Stimulated activated CD4-positive, alpha-beta T cell treated with anti-CD3 and anti-CD28 coated beads, Interleukin-4, amount 100 ng/mL, for 24 hours (primary cell): ENCODE measurements at places on chromosomes 5 and 9.

- DNase-seq: no peak
Observed at GRCh38 chr9:37437621-37438020, 15.1 kb downstream of the GRHPR start.

GRCh38 chr5:73624888-73625287 lies 1.1 kb upstream of the ARHGEF28 start:
- DNase-seq: no peak

DNA sequence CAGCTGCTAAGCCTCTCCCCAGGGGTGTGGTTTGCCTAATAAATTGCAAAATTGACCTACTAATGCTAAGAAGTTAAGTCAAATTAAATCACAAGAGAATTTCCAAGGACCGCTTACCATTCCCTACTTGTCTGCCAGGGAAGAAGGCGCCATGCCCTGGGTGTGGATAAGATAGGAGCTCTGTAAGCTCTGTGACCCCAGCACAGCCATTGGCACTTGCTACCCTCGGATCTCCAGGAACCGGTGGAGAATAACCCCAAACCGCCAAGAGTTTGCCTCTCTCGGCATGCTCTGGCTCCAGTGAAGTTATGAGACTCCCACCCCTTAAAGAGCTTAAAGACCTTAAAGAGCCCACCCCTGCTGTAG lies 58.9 kb downstream of the NEURL1B start:
- no peak for DNase-seq

- no peak for DNase-seq
Observed at GRCh38 chr9:86069206-86069869, 30.0 kb downstream of the GOLM1 start.

- DNase-seq: no peak
Observed at GRCh38 chr5:90135779-90136378, 273.7 kb downstream of the CETN3 start.

DNA sequence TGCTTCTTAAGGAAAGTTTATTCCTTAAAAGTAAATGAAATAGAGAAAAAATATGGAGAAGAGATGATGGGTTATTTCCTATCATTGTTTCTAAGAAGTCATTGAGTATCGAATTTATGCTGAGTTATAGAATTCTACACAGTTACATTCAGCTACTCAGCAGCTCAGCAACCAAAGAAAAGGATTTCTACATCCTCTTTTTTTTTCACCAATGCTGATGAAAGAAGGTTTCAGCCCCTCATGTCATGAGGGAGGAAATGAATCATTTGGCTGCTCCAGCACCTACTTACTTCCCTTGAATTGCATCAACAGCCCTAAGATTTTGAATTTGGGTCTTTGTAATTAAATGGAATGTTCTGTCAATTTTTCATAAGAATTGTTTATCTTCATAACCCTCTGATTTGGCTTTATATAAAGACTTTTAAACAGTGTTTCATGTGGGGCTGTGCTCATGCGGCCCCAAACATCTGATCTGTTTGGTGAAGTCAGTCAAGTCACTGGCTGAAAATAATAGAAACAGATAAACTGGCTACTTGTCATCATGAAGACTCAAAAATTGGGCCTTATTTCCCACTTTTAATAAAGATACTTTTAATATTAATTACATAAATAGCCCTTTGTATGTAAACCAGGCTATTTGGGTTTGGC lies 18.5 kb upstream of the SNX2 start:
- DNase-seq: no peak

GRCh38 chr9:91416096-91416712 lies 7.4 kb downstream of the NFIL3 start:
- no peak for DNase-seq

DNA sequence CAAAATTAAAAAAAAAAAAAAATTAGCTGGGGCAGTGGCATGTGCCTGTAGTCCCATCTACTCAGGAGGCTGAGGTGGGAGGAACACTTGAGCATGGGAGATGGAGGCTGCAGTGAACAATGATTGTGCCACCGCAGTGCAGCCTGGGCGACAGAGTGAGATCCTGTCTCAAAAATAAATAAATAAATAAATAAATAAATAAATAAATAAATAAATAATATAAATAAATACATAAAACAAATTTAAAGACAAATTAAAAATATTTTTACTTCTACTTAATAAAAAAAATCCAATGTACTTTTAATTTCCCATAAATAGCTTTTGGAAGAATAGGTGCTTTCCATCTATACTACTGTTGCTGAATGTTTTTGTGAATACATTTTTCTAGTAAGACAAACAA lies 598.4 kb upstream of the EDIL3 start:
- DNase-seq: no peak

- no peak for DNase-seq
Observed at GRCh38 chr9:98545021-98545420, 163.7 kb downstream of the GABBR2 start.

GRCh38 chr9:69542058-69542457 lies 130.1 kb downstream of the APBA1 start:
- DNase-seq: no peak

GRCh38 chr5:150596313-150596712 lies 44.1 kb upstream of the SYNPO start:
- DNase-seq: no peak

- DNase-seq: no peak
Observed at GRCh38 chr9:99814359-99814758, 7.3 kb upstream of the NR4A3 start.

DNA sequence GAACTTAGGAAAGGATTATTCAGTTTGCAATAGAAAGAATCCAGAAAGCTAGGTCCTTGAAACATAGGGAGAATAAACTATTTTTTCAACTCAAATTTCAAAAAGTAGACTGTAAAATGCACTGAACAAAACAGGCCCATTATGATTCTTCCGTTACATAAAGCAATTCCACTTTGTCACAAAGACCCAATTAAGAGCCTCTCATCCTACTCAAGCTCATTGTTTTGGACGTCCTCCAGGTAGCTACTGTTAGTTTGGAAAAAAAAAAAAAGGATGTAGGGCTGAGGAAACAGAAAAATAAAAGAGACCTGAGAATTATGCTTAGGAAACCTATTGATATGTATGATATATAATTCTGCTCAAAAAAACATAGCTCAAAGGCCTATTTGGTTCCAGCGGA lies 74.0 kb downstream of the DIRAS2 start:
- DNase-seq: no peak

DNA sequence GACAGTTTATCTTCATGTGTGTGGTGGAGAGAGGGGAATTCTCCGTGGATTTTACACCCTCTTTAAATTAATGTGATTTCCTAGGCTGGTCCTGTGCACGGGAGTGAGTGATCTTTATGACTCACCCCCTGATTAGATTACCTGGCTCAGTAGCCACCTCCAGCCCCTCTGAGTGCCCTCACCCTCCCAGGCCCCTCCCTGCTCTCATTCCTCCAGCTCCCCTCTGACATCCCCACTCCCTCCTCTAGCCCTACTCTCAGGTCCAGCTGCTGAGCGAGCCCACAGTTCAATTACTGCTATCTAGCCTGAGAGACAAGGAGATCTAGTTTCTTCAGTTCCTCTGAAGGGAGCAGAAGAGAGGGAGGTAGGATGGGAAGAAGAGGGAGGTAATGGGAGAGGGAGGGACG lies 61.8 kb upstream of the ARAP3 start:
- DNase-seq: no peak

DNA sequence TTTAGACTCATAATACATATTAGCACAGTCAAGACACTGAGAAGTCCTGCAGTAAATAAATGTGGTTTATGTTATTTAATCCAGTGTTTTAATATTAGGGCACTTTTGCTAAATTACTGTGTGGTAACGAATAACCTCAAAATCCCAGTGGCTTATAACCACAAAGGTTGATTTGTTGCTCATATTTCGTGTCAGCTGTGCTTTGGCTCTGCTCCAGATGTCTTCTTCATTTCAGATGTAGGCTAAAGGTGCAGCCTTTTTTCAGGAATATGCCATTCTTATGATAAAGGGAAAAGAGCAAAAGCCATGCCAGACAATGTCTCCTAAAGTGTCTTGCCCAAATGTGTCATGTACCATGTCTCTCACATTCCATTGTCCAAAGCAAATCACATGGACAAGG lies 144.8 kb downstream of the BRINP1 start:
- DNase-seq: no peak

DNA sequence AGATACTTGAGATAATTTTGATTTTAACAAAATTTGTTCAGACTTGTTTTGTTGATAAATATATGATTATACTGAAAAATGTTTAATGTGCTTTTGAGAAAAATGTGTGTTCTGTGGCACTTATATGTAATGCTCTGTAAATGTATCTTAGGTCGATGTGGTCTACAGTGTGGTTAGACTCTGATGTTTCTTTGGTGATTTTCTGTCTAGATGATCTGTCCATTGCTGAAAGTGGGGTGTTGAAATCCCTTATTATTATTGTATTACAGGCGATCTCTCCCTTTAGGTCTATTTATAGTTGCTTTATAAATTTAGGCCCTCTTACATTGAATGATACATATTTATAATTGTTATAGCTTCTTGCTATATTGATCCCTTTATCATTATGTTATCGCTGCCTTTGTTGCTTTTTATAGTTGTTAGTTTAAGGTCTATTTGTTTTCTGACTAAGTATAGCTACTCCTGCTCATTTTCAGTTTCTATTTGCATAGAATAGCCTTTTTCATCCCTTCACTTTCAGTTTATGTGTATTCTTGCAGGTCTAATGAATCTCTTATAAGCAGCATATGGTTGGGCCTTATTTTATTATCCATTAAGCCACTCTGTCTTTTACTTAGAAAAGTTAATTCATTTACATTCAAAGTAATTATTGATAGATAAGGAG lies 124.3 kb downstream of the MRPS30 start:
- no peak for DNase-seq

GRCh38 chr9:35871545-35871944 lies 1.3 kb upstream of the OR13J1 start:
- no peak for DNase-seq

GRCh38 chr9:29422438-29422837 lies 1849.2 kb upstream of the C9orf72 start:
- DNase-seq: no peak

GRCh38 chr9:131943351-131943841 lies 136.3 kb downstream of the MED27 start:
- DNase-seq: no peak

DNA sequence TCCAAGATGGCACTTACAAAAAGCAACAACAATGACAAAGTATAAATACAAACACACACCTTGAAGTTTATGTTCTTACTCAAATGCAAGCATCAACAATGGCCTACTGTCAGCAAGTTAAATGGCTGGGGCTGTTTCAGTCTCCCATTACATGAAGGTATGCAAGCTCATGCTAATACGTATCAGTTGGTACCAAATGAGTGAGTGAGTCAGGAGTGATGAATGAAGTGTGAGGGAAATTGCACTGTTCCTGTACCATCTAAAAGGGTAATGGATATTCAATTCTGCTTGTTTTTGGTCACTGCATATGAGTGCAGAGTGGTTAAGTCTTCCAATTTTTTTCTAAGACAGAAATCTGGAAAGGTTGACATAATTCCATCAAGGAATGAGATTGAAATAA lies 964.9 kb downstream of the MAT2B start:
- DNase-seq: no peak

- no peak for DNase-seq
Observed at GRCh38 chr9:14079440-14079839, 234.5 kb downstream of the NFIB start.

- DNase-seq: no peak
Observed at GRCh38 chr9:91305596-91306295, 56.0 kb downstream of the AUH start.

GRCh38 chr9:135823036-135823435 lies 84.3 kb downstream of the CAMSAP1 start:
- no peak for DNase-seq

DNA sequence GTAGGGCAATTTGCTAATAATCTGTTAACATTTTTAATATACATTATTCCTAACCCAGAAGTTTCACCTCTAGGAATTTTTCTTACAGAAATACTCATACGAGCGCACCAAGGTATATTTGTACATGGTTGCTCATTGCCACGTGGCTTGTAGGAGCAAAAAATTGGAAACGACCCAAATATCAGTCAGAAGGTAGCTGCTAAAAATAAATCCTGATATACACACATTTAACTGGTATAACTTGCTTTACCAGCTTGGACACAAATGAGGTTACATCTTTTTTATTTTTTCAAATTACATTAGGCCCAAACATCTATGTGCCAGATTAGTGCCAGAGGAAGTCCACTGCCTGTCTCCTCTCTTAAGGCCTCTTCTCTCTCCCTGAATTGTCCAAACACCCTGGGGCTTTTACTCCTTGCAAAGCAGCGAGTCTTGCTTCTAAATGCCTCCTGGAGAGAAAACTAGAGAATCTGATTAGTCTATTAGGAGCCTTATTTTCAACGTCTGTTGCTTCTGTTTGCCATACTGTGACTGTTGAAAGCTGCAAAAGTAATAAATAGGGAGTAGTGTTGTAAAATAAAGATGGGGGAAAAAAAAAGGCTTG lies 92.0 kb upstream of the SSBP2 start:
- no peak for DNase-seq

DNA sequence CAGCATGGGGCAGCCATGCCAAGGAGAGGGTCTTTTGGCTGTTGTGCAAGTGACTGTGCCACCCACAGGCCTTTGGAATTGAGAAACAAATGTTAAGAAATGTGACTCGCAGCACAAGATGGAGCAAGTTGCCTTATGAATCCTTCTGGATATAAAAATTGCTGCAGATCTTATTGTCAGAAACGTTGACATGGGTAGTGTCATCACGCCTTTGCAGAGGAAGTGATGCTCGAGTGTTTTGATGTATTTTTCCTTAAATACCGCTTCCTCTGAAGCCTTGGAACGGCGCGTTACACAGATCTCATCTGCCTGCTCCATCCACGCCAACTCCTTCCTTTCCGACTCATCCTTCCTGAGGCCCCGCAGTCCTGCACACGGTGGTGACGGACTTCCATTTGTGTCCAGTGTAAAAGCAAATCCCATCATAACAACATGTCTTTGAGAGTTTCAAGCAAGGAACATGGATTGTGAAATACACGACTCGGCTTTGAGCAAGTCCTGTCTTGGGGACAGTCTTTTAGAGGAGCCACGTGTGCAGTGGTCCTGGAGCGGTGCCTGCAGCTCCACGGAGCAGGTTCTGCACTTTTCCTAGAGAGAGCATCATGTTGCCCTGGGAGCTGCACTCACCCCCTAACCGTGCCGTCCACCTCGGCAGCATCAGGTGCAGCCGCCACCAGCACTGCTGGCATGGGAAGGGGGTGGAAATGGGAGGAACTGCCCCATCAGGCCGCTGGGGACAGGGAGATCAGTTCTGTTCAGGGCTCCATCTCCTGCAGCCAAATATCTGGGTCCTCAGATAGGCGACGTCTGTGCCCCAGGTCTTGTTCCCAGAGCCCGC lies 15.1 kb downstream of the ROPN1L start:
- DNase-seq: no peak

- DNase-seq: no peak
Observed at GRCh38 chr5:119340597-119341218, 15.1 kb upstream of the TNFAIP8 start.

DNA sequence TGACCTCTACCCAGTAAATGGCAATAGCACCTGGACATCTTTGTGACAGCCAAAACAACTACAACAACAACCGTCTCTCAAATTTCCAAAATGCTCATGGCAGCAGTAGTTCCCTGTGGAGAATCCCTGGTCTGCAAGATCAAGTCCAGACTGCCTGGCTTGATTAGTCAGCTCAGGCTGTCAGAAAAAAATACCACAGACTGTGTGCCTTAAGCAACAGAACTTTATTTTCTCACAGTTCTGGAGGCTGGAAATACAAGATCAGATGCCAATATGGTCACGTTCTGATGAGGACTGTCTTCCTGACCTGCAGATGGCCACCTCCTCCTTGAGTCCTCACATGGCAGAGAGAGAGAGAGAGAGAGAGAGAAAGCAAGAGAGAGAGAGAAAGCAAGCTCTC lies 52.3 kb upstream of the MOCS2 start:
- no peak for DNase-seq

- DNase-seq: no peak
Observed at GRCh38 chr5:68456756-68457217, 241.2 kb downstream of the PIK3R1 start.

- no peak for DNase-seq
Observed at GRCh38 chr5:123976379-123977033, 464.5 kb downstream of the CSNK1G3 start.
